ENCODE measurements at places on chromosomes 11 and 22.

GRCh38 chr11:12076840-12077534 is 33.4 kb upstream of the MICAL2 start:
- no peaks in the 10 kb centered on the region for H3K36me3 ChIP-seq
- no peaks in the 10 kb centered on the region for H3K27me3 ChIP-seq
- H3K27ac ChIP-seq = peak overlapping the region; percentile 85
- DNase-seq = no peak

GRCh38 chr11:110198031-110198729 is 98.2 kb downstream of the RDX start:
- no peaks in the 10 kb centered on the region for H3K4me1 ChIP-seq
- DNase-seq = no peak
- no peak overlapping the region for H3K27ac ChIP-seq
- H3K27me3 ChIP-seq = no peaks in the 10 kb centered on the region

DNA sequence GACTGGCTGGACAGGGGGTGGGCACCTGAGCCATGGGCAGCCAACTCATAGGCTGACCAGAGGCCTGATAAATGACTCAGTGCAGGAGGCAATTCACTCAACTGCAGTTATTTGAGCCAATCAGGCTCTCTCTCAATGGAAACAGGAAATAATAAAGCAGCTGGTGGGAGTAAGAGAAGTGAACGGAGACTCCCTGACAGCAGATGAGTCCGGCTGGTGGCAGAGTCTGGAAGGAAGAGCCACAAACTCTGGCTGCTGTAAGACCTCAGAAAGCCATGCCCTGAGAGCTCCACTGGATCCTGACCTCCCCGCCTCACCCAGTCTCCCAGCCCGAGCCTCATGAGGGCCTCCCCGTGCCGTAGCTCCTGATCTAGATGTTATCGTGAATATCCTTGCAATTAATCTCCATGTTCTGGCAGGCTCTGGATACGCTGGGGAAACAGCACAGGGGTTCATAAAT is 69.8 kb downstream of the TRIM29 start:
- H3K4me3 ChIP-seq = no peak overlapping the region
- no peaks in the 10 kb centered on the region for H3K36me3 ChIP-seq
- H3K4me1 ChIP-seq = peaks cover 21% of the 10 kb centered on the region
- DNase-seq = no peak
- peaks cover 31% of the 10 kb centered on the region for H3K27me3 ChIP-seq

GRCh38 chr11:10263929-10264328 is 30.1 kb downstream of the SBF2 start:
- H3K27ac ChIP-seq = no peak overlapping the region
- no peaks in the 10 kb centered on the region for H3K4me1 ChIP-seq
- no peaks in the 10 kb centered on the region for H3K27me3 ChIP-seq
- DNase-seq = no peak
- H3K4me3 ChIP-seq = no peak overlapping the region

DNA sequence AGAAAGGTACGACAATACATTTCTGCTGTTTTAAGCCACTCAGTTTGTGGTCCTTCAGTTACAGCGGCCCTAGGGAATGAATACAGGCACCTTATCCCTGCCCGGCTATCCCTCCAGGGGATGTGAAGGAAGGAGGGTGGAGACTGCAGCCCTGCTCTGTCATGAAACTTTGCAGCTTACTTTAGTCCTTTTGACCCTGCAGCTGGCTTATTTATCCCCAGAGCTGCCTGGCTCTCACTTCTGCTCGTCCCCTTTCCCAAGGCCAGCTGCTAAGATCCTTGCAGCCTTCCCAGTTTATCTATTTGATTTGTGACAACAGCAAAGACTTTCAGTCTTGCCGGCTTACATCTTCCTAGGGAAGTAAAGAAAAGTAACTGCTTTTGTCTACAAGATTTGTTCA is 55.2 kb downstream of the SC5D start:
- DNase-seq = no peak
- H3K4me1 ChIP-seq = no peaks in the 10 kb centered on the region
- H3K27me3 ChIP-seq = no peaks in the 10 kb centered on the region
- H3K36me3 ChIP-seq = no peaks in the 10 kb centered on the region

- H3K27ac ChIP-seq = peak overlapping the region; percentile 70
- no peak for DNase-seq
- H3K36me3 ChIP-seq = peaks cover 22% of the 10 kb centered on the region
- H3K4me3 ChIP-seq = no peak overlapping the region
- H3K4me1 ChIP-seq = no peaks in the 10 kb centered on the region
These were observed 29.0 kb downstream of the TIMP3 start for GRCh38 chr22:32830473-32830872.

DNA sequence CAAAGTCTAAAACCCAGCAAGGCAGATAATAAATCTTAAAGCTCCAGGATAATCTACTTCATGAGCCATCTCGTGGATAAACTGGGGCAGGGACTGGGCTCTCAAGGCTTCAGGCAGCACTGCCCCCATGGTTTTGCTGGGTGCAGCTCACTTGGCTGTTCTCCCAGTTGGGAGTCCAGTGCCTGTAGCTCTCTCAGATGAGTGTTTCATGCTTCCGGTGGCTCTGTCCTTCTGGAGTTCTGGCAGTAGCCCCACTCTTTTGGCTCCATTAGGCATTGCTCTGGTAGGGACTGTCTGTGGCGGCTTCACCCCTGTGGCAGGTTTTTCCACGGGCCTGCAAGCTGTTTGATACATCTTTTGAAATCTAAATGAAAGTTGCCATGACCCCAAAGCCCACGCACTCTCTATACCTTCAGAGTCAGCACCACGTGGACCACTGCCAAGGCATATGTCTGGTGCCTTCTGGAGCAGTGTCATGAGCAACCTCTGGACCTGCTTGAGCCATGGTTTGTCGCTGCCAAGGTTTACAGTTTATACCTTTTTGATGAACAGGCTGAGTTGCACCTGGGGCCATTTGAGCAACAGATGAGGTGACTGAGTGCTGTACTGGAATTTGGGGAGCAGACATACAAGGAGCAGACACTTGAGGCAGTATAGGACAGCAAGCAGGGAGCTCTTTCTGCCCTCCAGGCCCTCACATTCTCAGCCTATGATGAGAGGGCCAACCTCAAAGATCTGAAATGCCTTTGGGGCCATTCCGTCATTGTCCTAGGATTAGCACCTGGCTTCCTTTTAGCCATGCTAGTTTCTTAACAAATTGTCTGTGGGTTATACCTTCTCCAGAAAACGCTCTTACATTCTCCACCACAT is 48.6 kb downstream of the MTNR1B start:
- DNase-seq = no peak
- H3K4me1 ChIP-seq = no peaks in the 10 kb centered on the region
- no peaks in the 10 kb centered on the region for H3K27me3 ChIP-seq
- no peaks in the 10 kb centered on the region for H3K36me3 ChIP-seq
- no peak overlapping the region for H3K4me3 ChIP-seq
- no peak overlapping the region for H3K27ac ChIP-seq

GRCh38 chr22:46262449-46263215 is 511 bp downstream of the PKDREJ start:
- H3K36me3 ChIP-seq = no peaks in the 10 kb centered on the region
- DNase-seq = no peak

DNA sequence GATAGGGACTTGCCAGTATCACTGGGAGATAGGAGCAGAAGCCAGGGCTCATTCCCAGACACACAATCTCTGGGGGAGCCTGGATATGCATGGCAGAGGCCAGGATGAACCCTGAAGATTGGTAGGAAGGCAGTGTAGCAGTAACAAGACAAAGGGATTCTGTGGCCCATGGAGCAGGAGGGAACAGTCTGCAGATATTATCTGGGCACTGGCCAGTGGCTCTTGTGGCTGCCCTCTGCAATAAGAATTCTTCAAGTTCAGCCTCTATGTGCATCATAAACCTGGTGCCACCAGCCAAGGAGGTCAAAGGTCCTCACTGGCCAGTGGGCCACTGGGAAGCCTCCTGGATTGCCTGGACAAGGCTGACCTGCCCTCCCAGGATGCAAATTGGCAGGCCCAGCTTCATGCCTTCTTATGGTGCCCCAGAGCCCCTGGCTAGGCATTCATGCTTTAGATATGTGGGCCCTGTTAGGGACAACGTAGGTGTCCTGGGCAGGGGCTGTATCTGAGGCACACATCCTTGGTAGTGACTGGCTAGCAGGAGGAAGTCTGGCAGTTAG is 29.2 kb downstream of the KCNQ1OT1 start:
- H3K4me1 ChIP-seq = no peaks in the 10 kb centered on the region
- no peaks in the 10 kb centered on the region for H3K27me3 ChIP-seq
- no peak overlapping the region for H3K4me3 ChIP-seq
- no peak overlapping the region for H3K27ac ChIP-seq

DNA sequence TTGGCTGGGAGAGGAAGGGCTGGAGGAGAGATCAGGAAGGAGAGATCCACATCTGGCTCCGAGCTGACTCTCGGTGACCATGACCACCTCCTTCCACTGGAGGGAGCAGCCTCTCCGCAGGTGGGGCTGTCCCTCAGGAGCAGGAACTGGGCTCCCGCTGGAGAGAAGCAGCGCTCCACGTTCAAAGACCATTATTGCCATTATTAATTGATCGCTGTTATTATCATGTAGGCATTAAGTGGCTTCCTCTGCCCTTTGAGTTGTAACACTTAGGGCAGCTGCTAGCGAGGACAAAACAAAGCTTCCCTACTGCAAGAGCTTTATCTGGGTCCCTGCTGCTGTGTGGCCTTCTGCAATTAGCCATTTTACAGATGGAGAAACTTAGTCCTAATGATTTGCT is 251.9 kb downstream of the ST3GAL4 start:
- no peak for DNase-seq
- H3K27ac ChIP-seq = no peak overlapping the region
- H3K27me3 ChIP-seq = no peaks in the 10 kb centered on the region
- H3K36me3 ChIP-seq = no peaks in the 10 kb centered on the region
- no peak overlapping the region for H3K4me3 ChIP-seq
- H3K4me1 ChIP-seq = no peaks in the 10 kb centered on the region

- no peak for DNase-seq
- no peak overlapping the region for H3K4me3 ChIP-seq
- H3K4me1 ChIP-seq = peaks cover 14% of the 10 kb centered on the region
- H3K27ac ChIP-seq = no peak overlapping the region
- peaks cover 9% of the 10 kb centered on the region for H3K27me3 ChIP-seq
These were observed 3.4 kb downstream of the APOA1 start for GRCh38 chr11:116833816-116834534.

DNA sequence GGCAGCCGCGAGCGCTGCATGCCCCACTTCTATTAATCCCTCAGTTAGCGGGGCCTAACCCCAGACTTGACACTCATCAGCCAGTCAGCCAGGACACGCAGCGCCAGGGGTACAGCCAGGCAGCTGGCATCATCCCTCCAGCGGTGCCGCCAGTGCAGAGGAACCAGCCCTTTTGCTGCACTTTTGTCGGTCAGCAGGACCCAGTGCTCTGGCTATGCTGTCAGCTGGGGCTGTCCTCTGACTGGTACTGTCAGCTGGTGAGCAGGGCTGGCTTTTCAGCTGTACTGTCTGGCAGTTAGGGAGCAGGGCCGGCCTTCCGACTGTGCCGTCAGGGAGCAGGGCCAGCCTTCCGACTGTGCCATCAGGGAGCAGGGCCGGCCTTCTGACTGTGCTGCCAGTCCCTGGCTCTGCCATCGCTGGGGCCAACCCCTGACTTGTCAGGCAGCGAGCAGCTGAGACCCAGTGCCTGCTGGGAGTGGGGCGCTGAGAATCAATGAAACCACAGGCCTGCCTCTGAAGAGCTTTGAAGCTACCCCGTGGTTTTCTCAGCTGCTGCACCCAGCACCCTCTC is 115.4 kb downstream of the KIAA1671 start:
- no peak overlapping the region for H3K4me3 ChIP-seq
- H3K4me1 ChIP-seq = peaks cover 9% of the 10 kb centered on the region
- peaks cover 31% of the 10 kb centered on the region for H3K36me3 ChIP-seq
- DNase-seq = no peak

GRCh38 chr11:124759266-124760204 is 2.6 kb downstream of the ESAM start:
- H3K4me3 ChIP-seq = peak overlapping the region; percentile 77
- H3K27me3 ChIP-seq = peaks cover 35% of the 10 kb centered on the region
- H3K27ac ChIP-seq = peak overlapping the region; percentile 87
- no peaks in the 10 kb centered on the region for H3K36me3 ChIP-seq

DNA sequence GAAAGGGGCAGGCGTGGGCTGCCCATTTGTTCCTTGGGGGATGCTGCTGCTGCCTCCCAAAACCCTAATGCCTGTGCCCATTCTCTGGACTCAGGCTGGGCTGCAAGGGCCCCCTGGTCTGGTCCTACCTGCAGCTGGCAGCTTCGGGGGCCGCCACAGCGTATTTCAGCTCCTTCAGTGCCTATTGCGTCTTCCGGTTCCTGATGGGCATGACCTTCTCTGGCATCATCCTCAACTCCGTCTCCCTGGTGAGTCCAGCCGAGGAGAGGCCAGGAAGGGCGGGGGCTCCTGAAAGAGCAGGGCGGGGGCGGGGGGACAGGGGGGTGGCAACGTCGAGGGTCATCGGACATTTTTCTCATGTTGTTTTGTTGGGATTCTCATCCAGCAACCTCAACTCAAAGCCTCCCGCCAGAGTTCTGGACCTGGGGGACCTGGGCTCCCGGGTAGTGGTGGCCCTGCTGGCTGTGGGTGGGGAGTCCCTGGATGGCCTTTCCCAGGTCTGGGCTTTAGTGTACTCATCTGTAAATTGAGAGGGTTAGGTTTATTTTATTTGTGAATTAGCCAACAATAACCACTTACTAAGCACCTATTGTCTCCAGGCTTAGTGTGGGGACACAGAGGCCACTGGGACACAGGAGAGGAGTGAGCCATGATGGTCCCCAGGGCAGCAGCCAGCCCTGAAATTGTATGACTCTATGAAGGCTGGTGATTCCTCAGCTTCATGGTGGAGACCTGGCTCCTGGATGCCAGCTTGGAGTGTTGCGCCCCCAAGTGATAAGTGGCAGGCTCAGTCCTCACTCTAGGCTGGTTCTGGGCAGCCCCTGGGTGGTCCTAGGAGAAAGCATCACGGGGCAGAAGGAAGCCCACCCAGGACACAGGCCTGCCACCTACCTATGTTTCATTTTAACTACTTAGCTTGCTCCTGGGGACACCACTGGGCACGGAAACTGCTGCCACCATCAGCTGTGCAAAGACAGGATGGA is 36.0 kb downstream of the CAPN1 start:
- DNase-seq = no peak
- H3K27me3 ChIP-seq = no peaks in the 10 kb centered on the region
- H3K4me3 ChIP-seq = no peak overlapping the region
- peaks cover 6% of the 10 kb centered on the region for H3K4me1 ChIP-seq

GRCh38 chr22:49305214-49305965 is 522.3 kb downstream of the BRD1 start:
- H3K4me1 ChIP-seq = no peaks in the 10 kb centered on the region
- no peaks in the 10 kb centered on the region for H3K27me3 ChIP-seq
- no peaks in the 10 kb centered on the region for H3K36me3 ChIP-seq
- no peak overlapping the region for H3K27ac ChIP-seq
